ENCODE measurements at places on chromosomes 3 and 15.

DNA sequence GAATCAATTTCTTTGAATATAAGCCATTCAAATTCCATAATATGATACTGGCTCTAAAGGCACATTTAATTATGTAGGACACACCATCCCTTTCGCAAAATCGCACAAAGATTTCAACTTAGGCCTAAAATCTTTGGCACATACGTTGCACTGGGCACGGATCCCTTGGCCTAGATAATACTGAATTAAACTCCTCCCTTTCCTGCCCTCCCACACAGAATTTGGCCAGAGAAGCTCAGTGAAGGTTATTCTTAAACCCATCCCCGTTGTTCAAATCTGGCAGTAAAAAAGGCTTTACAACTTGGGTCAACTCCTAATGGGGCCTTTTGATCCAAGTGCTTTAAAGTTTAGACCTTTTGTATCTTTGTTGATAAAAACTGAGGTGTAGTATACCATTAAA, 247.2 kb downstream of the PTPRG start:
- DNase-seq, result no peak

DNA sequence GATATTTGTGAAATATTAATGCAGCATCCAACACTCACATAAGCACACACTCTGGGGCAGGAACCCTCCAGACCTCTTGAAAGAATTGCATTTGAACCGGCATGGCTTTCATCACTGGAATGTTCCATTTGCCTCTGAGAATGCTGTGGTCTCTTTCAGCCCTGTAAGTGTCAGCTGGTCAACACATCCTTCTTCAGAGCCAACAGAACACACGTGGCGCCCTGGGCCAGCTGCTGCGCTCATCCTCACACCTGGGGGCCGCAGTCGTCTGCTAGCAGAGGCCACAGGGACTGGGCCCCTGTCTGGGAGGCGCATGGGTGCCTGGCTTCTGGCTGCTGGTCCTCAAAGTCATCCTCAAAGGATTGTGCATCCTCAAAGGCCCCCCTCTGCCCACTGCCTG, 71.4 kb upstream of the HERC1 start:
- DNase-seq, result no peak

- DNase-seq, result peak; percentile 77
Measured at GRCh38 chr15:69390575-69390974, 23.6 kb upstream of the KIF23 start.

DNA sequence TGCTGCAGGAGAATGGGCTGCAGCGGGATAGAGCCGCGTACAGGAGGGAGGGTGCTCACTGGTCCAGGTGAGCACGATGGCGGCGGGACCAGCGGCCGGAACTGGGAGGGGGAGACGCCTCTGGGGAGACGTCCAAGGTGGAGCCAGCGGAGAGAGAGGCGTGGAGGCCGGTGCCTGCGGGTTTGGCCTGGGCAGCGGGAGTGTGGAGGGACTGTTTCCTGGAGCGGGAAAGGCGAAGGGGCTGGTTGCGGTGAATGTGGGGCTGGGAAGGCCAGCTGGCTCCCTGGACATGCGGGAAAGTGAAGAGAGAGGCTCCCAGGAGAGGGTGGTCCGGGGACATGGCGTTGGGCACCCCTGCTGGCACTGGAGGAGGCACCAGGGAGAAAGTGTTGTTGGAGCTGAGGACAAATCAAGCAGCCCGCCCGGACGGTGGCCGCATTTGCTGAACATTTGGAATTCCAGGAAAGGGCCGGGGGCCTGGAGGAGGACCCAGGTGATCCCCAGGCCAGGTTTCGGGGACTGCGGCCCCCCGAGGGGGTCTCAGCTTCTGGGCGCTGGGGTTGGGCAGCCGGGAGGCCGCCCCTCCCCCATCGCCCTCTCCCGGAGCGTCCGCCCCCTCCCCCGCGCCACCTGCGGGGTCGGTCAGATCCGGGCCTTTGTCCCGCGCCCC, 34.3 kb downstream of the DNAJB8 start:
- DNase-seq, result no peak

DNA sequence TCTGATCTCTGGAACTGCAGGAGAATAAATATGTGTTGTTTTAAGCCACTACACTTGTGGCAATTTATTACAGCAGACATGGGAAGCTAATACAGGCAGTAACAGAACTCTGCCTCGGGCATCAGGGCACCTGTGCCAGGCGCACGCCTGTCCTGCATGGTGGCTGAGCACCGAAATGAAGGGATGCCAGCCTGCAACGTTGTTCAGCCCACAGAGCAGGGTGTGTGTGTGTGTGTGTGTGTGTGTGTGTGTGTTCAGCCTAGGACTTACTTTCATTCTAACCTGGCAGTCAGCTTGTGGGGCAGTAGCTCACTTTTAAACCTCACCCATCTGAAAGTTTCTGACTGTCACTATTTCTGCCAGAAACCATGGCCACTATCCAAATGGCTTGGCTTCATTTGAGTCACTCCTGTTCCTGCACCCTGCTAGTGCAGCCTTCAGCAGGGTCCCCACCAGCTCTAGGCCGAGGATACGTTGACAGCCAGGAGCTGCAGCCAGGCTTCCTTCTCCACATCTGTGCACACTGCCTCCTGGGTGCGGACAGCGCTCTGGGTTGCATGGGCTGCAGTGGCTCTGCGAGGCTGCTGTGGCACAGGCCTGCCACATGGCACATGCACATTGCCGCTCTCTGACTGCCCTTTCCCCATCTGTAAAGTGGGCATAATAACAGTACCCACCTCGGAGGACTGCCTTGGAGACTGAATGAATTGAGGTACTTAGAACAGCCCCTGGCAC, 4.5 kb downstream of the UROC1 start:
- no peak for DNase-seq

DNA sequence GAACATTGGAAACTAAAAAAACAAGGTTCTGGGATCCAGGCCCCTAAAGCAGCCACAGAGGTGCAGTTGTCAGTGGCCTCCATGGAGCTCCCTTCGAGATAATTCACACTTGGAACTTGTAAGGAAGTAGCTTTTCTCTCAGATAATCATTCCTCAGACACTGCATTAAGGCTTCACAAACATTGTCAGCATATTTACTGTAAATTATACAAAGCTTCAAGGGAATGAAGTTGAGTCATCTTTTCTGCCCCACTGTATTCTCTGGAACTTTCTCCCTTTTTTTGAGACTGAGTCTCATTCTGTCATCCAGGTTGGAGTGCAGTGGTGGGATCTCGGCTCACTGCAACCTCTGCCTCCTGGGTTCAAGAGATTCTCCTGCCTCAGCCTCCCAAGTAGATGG, 7.1 kb downstream of the BLOC1S6 start:
- DNase-seq, result no peak

GRCh38 chr3:138465925-138466324, 31.5 kb downstream of the ESYT3 start:
- DNase-seq, result no peak

- DNase-seq, result no peak
Measured at GRCh38 chr3:48356419-48356818, 15.6 kb upstream of the FBXW12 start.

DNA sequence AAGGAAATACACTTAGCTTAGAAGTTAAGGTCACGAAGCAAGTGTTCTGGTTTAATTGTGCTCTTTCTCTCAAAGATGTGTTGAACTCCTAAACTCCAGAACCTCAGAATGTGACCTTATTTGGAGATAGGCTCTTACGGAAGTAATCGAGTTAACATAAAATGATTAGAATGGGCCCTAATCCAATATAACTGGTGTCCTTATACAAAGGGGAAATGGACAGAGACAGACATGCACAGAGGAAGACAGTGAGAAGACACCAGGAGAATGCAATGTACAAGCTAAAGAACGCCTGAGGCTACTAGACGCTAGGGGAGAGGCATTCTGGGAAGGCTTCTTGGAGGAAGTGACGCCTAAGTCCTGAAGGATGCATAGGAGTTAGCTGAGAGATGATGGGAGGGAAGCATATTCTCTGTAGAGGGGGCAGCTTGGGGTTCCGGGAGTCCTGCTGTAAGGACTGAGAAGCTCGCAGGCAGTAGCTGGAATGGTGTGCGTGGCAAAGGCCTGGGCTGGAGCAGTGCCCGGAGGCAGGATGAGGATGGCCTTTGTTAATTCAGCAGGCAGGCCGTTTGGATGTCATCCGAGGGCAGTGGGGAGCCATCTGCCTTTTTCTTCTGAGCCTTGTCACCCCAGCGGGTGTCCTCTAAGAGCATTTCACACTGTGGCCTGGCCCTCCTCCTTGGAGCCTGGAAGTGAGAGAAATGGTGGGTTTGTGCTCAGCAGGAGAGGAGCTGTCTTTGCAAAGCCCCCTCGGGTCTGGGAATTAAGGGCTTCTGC, 513.4 kb downstream of the SHQ1 start:
- no peak for DNase-seq

DNA sequence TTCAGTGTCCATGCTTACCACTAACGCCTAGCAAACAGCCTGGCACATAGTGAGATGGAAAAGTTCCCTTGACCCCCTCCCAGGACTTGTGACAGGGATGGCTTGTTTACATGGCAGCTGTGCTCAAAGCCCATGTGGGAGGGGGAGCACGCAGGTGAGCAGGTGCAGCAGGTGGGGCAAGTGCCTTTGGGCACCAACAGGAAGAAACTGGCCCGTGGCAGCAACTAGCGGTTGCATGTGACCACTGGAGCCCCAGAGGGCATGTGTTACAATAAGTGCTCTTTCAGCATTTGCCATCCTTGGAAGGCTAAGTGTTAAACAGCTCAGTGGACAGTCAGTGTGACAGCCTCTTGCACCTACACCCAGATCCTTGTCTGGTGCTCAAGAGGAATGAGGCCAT, 734.6 kb downstream of the TUSC7 start:
- no peak for DNase-seq

GRCh38 chr15:73747847-73748590, 5.1 kb downstream of the INSYN1 start:
- DNase-seq, result no peak

DNA sequence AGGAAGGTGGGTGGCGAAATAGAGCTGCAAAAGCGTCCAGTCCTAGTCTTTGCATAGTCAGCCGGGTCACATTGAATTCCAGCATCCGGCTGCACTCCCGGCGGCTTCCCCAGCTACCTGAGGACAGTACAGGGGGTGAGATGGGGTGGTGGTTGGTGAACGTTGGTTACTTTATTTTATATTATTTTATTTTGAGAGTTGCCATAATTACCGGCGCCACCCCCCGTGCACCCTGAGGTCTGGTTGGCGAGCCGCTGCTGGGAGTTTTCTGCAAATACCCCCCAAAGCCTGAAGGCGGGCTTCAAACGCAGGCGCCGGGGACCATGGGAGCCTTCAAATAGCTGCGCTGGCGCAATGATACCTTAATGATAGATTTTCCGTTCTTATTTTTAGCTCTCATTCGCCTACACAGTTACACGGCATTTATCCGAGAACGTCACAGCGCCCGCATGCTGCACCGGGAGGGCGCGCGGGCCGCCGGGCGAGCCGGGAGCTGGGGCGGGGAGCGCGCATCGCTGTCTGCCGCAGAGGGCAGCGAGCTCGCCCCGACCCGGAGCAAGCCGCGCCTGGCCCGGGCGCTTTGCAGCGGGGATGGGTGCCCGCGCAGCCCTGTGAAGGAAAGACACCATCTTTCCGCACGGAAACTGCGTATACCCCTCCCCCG, 756 bp upstream of the RASGRF1 start:
- peak; percentile 40 for DNase-seq

GRCh38 chr3:52606373-52607085, 70.1 kb downstream of the UQCC5 start:
- no peak for DNase-seq

DNA sequence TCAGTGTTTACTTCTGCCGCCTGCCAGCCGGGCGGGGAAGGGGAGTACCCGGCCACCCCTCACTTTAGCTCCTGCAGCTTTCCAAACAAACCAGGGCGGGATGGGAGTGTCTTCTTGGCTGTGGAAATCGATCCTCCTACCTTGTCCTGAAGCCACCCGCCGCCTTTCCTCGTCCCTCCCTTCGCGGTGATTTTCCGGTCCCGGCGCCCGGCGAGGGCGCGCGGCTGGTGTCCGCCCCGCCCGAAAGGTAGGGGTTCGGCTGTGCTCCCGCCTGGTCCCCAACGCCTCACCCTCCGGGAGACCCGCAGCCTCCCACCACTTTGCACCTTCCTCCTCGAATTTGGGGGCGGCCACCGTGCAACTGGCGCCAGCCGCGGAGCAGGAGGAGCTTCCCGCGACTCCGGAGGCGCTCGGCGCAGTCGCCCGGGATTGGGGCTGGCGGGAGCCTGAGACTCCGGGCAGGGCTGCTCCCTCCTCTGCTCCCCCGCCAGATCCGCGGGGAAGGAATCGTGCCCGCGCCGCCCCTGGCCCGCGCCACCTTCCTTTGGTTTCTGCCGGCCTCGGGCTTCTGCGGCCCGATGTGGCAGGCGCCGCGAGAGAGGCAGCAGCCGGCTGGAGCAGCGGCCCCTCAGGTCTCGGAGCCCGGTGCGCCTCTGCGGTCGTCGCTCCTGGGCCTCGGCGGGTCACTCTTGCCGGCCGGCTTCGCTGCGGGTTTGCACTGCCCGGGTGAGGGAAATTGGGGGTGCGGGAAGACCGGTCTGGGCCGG, 30.7 kb upstream of the ST3GAL6 start:
- peak; percentile 71 for DNase-seq

DNA sequence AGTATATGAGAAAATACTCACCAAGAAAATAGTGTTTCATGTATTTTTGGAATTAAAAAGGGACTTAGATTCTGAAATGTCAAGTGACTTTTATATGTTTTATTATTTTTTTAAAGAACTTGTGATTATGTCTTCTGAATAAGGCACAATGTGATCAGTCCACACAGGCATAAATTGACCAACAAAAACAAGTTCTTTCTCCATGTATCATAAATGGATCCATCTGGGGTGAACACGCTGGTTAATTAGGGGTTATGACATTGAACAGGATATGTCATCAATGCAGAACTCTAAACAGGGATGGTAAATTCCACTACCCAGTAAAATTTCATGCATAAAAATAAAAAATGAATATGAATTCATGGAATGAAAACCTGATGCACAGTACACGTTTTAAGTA, 31.3 kb upstream of the PIK3CA start:
- no peak for DNase-seq

- no peak for DNase-seq
Measured at GRCh38 chr3:6915898-6916297, 55.0 kb downstream of the GRM7 start.

DNA sequence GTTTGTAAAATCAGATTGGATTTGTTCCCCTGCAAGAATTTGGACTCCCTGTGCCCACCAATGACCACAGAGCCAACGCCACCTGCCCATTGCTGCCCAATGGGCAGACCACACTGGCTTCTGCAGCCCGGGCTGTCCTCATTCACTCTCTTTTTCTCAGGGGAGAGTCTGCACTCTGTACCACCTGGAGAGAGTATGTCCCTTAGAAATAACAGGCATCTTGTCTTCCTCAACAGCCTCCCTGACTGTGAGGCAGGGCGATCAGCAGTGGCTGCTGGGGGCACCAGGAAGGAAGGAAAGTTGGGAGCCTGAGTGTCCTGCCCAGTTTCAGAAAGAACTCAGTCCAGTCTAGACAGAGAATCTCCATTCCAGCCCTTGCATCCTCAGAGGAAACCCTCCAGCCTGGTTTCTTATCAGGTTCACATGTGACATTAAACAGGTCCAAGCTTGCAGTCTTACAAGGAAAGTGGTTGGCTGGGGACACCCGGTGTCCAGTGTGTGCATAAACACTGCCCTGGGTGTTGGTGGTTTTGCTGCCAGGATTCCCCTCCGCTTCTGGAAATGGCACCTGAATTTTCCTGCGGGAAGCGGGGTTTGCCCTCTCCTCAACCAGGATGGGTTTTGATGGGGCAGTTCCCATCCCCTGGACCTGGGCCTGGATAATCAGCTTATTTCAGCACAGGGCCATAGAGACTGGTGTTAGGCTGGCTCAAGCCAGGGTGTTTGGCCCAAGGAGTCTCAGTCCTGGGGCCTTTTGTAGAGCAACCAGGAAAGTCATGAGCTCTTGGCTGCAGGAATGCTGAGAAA, 37.2 kb downstream of the SSUH2 start:
- DNase-seq, result peak; percentile 71
